ENCODE measurements at places on chromosomes 5 and 9.

DNA sequence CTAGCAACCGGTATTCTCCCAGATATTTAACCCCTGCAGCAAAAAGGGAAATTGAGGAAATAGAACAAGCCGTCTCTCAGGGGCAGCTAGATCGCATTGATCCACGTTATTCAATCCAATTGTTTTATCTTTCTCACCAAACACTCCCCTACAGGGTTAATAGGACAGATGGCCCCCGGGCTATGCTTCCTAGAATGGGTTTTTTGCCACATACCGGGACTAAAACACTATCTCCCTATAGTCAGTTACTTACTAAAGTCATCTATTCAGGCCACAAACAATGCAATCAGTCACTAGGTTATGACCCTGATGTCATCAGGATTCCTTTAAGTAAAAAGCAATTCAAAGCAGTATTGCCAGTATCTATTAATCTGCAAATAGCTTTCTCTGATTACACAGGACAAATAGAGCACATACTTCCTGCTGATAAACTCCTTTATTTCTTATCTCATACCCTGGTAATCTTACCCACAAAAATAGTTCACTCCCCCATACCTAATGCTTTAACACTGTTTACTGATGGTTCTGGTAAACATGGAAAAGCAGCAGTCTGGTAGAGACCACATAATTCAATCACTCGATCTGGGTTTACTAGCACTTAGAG, 159.0 kb downstream of the CPLANE1 start:
- no peak for DNase-seq

- no peak for DNase-seq
These were observed 186.2 kb downstream of the SNX18 start for GRCh38 chr5:54703565-54704255.

DNA sequence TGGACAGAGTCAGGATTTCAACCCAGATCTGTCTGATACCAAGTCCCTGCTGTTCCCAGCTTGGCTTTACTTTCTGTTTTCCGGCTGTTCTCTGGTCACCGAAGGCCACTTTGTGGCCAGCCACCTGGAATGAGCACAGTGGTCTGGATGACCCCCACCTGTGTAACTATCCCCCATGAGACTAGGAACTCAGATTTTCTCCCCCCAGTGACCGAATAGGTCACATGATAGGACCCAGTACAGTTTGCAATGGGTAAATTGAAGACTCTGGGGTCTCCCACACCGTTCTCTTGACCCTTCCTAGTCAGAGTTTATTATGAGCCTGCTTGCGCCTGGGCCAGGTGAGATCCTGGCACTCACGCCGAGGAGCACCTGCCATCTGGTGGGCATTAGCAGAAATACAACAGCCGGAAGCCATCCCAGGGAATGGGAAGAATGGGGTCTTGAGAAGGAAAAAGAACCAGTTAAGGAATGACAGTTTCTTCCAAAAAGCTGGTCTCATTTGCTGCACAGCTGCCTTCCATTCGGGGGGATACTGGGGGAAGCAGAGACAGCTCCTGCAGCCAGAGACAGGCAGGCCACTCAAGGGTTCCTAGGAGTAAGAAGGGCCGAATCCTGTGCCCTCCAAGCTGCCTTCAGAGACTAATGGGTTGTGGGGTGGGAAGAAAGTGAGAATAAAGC, 7.1 kb downstream of the PHYHD1 start:
- DNase-seq = peak; percentile 56

DNA sequence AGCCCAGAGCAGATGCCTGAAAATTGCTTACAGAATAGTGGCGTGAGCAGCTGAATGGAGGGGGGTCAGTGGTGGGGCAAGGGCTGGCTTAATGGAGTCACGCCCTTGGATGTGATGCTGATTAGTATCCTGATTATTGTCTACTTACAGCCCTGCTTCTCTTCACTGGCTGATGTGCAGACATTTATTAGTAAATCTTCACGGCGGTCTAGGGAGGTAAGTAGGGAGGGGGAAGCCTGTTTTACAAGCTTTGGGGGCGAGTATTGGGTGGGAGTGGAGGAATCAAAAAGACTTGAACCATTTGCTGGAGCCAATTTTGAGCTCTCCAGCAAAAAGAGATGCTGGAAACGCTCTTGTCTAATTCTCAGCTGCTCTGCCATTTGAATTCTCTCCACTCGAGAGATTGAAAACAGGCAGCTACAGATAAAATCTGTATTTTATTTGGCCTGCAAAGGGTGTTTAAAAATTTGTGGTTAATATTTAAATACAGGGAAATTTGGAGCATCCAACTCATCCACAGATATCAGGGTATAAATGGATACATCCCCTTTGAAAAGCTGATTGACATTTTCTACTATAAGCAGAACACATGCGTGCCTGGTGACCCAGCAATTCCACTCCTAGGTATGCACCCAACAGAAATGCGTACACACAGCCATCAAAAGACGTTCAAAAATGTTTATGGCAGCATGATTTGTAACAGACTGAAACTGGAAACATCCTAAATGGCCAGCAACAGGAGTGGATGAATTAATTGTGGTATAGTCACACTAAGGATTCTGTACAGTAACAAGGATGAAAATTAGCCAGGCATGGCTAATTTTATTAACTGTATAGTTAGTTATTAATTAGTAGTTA, 19.5 kb upstream of the ALDH1B1 start:
- DNase-seq = no peak
